ENCODE measurements at places on chromosomes 2 and 18. TPM values are rescaled to one million over a fixed set of nuclear protein-coding genes. Genes with fewer than 3 reads are reported as not detected.

- no peak for DNase-seq
- peaks cover 6% of the 10 kb centered on the region for H3K36me3 ChIP-seq
- no peaks in the 10 kb centered on the region for H3K4me1 ChIP-seq
- H3K27me3 ChIP-seq: no peaks in the 10 kb centered on the region
- H3K27ac ChIP-seq: no peak overlapping the region
Measured at GRCh38 chr2:239385096-239386000, 15.5 kb downstream of the HDAC4 start.

- peaks cover 60% of the 10 kb centered on the region for H3K36me3 ChIP-seq
- H3K4me1 ChIP-seq: no peaks in the 10 kb centered on the region
- no peak for DNase-seq
- no peak overlapping the region for H3K27ac ChIP-seq
Measured at GRCh38 chr2:223971-224760, 39.7 kb downstream of the SH3YL1 start.

GRCh38 chr2:23803965-23804542 lies 122.9 kb downstream of the ATAD2B start:
- no peak overlapping the region for H3K4me3 ChIP-seq
- peaks cover 15% of the 10 kb centered on the region for H3K36me3 ChIP-seq
- no peaks in the 10 kb centered on the region for H3K27me3 ChIP-seq

- H3K4me3 ChIP-seq: no peak overlapping the region
- H3K27ac ChIP-seq: no peak overlapping the region
- H3K27me3 ChIP-seq: no peaks in the 10 kb centered on the region
Measured at GRCh38 chr2:223591596-223591995, 10.6 kb downstream of the SCG2 start.

DNA sequence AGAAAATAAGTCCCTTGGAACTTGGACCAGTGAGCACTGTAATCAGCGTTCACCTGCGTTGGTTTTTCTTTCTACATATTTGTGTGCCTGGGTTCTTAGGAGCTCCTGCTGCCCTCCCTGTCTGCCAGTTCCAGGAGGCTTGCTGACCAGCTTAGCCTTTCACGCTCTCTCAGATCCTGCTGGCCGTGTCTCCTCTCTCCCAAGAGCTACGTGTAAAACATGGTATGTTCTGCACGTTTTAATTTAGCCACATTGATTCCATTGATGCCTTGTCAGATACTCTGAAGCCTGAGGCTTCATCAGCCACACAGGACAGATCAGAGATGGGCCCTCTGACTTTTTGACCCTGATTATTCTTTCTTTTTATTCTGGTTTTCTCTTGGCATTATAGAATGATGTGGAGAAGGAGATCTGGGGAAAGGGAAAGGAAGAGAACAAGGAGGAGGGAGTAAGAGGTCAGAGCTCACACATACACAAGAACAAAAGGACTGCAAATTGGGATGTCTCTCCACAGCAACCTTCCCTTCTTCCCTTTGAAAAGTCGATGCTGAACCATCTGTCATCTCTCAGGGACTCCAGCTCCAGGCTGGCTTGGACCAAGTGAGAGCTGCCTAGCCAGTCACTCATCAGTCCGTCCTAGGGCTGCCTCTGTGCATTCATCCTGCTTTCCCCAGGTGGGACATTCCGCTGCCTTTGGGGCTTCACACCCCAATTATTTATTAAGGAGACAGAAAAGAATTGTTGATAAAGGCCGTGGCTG lies 152.8 kb downstream of the PIK3C3 start:
- no peak for DNase-seq
- H3K36me3 ChIP-seq: no peaks in the 10 kb centered on the region
- no peak overlapping the region for H3K27ac ChIP-seq
- no peak overlapping the region for H3K4me3 ChIP-seq

DNA sequence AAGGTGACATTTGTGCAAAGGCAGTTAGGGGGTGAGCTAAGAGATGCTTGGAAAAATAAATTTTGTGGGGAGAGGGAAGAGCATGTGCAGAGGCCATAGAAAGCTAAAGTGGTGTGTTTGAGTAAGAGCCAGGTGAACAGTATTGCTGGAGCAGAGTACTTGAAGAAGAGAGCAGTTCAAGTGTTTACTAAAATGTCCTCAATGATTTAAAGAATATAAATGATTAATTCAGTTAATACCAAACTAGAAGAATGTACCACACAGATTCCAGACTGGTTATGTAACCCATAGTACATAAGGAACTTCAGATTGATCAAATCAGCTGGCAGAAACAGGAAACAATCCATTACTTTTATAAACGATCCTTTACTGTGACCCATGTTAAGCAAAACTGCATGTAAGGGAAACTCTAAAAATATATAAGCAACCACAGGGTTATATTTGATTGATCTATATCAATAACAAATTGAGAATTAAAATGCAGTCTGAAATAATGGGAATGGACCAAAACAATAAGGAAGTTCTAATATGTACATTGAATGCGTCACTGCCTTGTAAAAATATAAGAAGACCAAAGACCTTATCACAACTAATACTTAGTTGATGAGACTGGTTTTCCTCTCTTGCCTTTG lies 76.9 kb downstream of the LDAH start:
- H3K4me1 ChIP-seq: peaks cover 12% of the 10 kb centered on the region
- no peak for DNase-seq

- H3K36me3 ChIP-seq: no peaks in the 10 kb centered on the region
- peaks cover 6% of the 10 kb centered on the region for H3K27me3 ChIP-seq
- H3K4me3 ChIP-seq: no peak overlapping the region
- no peak overlapping the region for H3K27ac ChIP-seq
Measured at GRCh38 chr18:21167641-21168377, 56.2 kb upstream of the ROCK1 start.

DNA sequence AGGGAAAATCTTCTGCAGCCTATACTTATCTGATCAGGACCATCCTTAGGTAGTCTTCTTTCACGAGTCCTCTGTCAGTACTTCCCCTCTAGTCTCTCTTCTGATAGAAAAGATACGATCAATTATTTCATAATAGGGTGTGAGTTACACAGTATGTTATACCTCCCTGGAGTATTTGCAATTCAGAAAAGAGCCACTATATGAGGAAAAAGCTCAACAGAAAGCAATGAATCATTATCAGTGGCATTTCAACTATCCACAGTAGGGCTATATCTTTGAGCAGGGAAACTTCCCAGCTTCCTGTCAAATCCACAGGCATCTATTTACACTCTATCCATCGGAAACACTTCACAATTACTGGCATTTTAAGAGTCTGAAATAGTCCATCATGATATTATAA lies 105.3 kb upstream of the ACVR2A start:
- H3K4me3 ChIP-seq: no peak overlapping the region
- H3K27ac ChIP-seq: no peak overlapping the region
- no peaks in the 10 kb centered on the region for H3K36me3 ChIP-seq
- no peaks in the 10 kb centered on the region for H3K27me3 ChIP-seq
- no peak for DNase-seq

SLC19A3 gene
- not detected for total RNA-seq

SF3B1 gene
- total RNA-seq: 282 TPM

ALLC gene
- total RNA-seq: not detected

VWA3B gene
- not detected for total RNA-seq
